ENCODE measurements at places on chromosomes 5 and 9.
A peak's percentile ranks its signal among the peaks of the same experiment; 100 is the strongest.

GRCh38 chr5:174371600-174372094, 326.1 kb downstream of the NSG2 start:
- DNase-seq: peak; percentile 61

- peak; percentile 62 for DNase-seq
Measured at GRCh38 chr9:16197578-16198370, 644.9 kb downstream of the CCDC171 start.

DNA sequence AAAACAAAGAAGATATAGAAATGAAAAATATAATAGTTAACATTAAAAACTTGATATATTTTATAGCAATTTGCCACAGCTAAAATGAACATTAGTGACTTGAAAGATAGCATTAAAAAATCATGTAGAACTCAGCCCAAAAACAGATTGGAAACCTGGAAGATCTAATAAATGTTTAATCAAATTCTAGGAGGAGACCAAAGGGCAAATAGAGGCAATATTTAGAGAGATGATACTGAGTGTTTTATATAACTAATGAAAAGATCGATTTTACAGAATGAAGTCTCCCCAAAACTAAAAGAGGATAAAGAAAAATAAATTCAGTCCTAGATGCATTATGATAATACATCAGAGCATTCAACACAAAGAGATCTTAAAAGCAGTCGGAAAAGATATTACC, 127.0 kb downstream of the CWC27 start:
- DNase-seq: no peak

GRCh38 chr5:98768160-98768959, 5.1 kb upstream of the RGMB start:
- DNase-seq: peak; percentile 81

DNA sequence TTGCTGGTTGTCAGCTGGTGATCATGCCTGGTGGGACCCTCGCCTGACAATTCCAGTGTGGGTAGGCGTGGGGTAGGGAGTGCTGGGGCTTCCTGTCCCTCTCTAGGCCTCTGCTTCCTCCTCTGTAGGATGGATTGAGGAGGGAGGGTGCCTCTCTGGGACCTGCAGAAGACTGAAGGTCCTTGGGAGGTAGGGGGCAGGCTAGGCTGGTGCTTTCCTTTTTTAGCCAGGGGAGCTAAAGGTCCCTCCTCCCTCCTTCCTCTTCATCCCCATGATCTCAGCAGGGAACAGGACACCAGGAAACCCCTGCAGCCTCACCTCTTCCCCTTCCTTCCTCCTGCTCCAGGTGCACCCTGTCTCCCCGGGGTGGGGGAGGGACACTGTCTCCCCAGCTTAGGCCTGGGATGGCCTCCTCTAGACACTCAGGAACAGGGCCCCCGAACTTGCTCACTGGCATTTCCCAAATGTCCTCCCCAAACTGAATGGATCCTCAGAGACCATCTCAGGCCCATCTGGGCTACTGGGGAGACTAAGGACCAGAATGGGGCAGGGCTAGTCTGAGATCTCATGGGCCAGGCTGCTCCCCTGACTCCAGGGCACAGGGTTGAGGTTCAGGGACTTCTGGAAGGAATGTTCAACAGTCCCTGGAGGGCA, 8.4 kb downstream of the SH2D3C start:
- DNase-seq: no peak

DNA sequence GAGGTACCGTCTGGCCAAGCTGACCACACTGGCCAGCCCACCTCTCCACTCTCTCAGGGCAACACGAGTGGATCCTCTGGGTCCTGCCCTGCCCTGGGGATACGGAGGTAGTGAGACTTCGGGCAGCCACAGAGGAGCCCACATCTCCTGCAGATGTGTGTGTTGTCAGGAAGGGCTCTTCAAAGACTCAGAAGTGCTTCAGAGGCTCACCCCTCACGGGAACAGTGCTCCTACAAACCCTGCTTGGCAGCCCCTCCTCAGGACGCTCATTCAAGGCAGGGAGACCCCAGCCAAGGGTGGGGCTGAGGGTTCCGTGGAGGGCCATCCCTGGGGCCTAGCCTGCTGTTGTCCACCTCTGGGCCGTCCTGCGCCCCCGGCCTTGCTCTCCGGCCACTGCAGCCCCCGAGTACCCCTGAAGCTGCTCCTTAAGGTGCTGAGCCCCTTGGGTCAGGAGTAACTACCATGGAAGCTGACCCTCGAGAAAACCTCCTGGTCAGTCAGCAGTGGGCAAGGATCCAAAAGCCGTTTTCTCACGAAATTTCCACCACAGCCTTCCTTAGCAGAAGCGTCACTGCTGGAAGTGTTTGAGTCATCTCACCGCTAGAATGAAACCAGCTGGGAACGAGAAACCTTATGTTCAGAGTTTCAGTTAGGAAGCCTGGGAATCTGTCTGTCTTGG, 23.2 kb upstream of the LRRC14B start:
- peak; percentile 90 for DNase-seq

DNA sequence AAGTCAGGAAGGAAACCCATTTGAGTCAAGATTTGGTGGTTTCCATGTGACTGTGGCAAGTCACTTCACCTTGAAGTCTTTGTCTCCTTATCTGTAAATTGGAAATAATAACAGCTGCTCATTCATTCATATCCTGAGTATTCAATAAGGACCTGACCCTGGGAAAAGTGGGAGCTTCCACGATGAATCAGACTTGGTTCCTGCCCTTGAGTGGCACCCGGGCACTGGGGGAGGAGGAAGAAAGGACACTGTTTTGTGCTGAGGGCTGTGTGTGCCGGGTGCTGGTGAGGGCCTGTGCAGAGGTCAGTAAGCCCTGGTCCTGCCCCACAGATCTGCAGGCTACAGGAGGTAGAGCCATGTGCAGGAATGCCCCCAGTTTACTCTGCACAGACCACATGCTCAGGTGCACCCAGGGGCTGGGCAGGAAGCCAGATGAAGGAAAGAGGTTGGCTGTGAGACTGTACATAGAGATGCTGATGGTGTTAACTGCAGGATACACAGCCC, 6.8 kb downstream of the NDST1 start:
- DNase-seq: peak; percentile 42

DNA sequence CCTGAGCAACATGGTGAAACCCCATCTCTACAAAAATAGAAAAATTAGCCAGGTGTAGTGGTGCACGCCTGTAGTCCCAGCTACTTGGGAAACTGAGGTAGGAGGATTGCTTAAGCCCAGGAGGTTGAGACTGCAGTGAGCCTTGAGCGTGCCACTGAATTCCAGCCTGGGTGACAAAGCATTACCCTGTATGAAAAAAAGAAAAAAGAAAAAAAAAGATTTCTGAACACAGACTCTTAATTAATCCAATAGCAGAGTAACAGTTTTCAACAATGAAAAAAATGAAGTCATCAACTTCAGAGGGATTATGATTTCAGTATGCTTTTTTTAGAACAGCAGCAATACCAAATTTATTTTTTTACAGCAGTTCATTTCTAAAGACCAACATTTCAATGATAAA, 118.8 kb upstream of the TNPO1 start:
- DNase-seq: no peak

DNA sequence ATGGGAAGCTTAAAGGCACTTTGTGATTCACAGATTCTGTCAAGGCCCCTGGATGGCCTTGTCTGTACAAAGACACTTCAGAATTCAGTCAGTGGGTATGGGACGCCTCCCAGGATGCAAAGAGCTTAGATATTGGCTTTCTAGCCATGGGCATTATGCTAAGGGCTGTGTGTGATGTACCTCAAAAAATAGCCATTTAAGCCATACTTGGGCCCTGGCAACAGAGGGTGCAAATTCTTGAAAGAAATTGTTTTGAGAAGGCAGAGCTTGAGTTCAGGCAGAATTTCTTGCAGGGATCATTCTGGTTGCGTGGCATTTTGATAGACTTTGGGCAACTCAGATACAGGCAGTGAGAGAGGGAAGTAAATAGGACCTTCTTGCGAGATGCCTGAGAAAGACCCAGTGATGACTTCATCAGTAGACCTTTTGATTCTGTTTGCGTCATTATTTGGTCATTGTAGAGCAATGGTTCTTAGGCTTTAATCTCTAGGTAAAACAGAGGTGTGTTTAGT, 3.9 kb downstream of the CYFIP2 start:
- DNase-seq: no peak

DNA sequence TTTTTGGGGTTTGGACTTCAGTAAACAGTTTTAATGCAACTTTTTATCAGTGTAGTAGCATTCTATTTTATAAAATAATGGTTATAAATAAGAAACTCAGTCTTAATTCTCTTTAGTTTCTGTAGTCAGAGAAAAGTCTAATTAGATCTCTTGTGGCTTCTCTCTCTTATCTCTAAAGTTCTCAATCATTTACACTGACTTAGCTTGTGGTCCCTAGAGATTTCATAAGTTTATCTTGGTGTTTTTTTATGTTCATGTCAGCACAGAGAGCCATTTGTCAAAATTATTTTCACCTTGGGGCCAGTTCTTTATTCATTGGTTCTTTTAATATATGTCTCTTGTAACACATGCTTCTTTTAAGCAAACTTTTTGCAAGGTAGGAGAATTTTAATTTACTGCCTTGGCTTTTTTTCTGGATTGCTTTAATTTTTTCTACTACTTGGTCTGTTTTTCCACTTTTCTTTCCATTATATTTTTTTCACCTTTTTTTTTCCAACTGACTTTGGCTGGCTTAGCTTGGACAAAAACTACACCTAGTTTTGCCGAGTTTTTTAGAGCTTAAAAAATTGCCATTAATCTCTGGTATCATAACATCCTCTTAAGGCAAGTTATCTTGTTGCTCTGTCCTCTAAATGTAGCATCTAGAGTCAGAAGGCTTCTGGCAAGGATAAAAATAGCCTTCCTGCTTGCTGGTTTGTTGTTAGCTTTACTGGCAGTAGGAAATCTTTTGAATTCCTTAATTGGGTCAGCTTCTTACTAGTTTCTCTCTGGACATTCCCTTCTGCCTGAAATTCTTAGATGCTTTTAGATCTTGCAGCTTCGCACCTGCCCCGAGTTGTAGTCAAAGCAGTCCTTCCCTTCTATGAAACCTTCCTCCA, 35.3 kb downstream of the CPEB4 start:
- no peak for DNase-seq

DNA sequence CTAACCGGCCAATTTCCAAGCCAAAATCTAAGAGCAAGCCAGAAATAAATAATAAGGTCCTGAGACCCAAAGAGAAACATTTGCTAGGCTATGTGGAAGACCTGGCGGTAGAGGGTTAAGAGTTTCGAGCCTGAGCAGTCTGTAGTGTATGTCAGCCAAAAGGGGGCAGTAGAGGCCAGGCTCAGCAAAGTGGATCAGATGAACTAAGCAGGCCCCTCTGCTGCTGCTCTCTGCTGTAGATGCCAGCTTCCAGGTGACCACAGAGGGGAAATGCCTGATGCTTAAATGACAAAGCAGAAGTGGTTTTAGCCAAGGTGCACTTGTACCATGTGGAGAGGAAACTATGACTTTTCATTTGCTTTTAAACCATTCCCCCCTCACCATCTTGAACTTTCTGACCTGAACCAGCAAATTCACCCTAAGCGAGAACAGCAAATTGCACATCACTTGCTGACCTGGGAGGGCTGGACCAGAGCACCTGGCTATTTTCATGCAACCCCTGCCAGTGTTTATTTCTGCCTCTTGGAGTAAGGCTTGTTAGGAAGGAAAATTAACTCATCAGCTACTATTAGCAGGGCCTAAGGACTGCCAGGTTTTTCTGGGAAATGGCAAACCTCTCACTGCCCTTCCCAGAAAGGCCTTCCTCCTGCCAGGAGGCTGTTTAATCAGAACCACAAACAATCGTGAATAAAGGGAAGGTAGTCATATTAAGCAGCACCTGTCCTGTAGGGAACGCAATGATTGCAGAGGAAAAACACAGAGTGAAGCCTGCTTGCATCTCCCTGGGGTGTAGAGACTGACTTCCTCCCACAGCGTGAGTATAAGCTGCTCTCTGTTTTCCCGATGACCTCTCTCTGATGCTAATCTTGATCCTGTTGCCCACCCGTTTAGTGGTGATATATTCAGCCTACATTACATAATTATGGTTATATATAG, 818.2 kb downstream of the TLR4 start:
- DNase-seq: no peak

DNA sequence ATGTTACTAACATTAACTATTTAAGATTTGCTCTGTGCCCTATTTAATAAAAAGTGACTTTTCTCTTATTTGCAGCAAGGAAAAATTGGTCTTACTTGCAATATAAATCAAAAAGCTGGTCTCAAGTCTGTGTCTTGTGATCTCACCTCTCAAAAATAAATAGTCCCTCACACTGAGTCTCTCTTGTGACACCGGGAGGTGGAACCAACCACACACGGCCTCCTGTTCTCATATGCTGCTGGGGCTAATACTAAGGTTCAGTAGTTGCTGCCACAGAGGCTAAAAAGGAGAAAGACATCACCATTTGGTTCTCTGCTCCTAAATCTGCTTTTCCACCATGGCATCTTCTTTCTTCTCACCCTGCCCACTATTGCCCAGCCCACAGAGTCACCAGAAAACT, 175.8 kb upstream of the FTMT start:
- DNase-seq: no peak

- peak; percentile 45 for DNase-seq
Measured at GRCh38 chr9:3858961-3859360, 333.2 kb upstream of the RFX3 start.

GRCh38 chr9:123893831-123894460, 36.0 kb downstream of the DENND1A start:
- peak; percentile 48 for DNase-seq

Measured in SJSA1 (cell line).